ENCODE measurements at places on chromosomes 12 and 14.

- no peak for DNase-seq
Observed at GRCh38 chr12:53344487-53344823, 8.3 kb upstream of the SP7 start.

DNA sequence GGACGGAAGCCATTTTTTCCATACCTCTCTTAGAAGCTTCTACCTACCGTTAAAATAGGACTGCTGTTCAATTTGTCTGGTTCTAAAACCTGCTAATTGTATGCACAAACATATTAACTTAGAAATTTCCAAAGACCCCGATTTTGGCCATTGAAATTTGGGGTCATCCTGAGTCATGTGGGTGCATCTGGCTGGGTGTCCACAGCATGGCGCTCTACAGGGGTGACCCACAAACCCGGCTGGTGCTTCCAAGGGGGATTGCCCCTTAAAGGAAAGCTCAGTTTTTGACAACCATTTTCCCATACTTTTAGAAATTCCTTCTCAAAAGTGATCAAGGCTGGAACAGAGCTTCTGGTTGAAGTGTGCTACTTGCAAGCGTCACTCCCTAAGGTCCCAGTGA, 83.9 kb upstream of the EIF5 start:
- DNase-seq: no peak

- peak; percentile 27 for DNase-seq
Observed at GRCh38 chr14:104149617-104150135, 11.3 kb downstream of the KIF26A start.

- DNase-seq: no peak
Observed at GRCh38 chr12:131105736-131106348, 152.1 kb downstream of the ADGRD1 start.

- no peak for DNase-seq
Observed at GRCh38 chr12:21296751-21297406, 37.8 kb downstream of the SLCO1A2 start.

- no peak for DNase-seq
Observed at GRCh38 chr12:26599096-26599695, 233.8 kb downstream of the ITPR2 start.

- peak; percentile 94 for DNase-seq
Observed at GRCh38 chr12:114673169-114673833, 10.7 kb downstream of the TBX3 start.
